Gastroesophageal sphincter (tissue), 4 donors: ENCODE measurements at places on chromosomes 7 and 10. TPM values are rescaled to one million over a fixed set of nuclear protein-coding genes. Genes with fewer than 3 reads are reported as not detected.

FZD8 gene
- 11.8 TPM for total RNA-seq

- peak; percentile 51 for ATAC-seq
These were observed 257.6 kb upstream of the GHITM start for GRCh38 chr10:83881661-83882060.

- no peak for ATAC-seq
These were observed 133.8 kb upstream of the PLXNA4 start for GRCh38 chr7:132709971-132710567.

- no peak for ATAC-seq
These were observed 17.9 kb downstream of the RPP30 start for GRCh38 chr10:90889636-90890035.

DNA sequence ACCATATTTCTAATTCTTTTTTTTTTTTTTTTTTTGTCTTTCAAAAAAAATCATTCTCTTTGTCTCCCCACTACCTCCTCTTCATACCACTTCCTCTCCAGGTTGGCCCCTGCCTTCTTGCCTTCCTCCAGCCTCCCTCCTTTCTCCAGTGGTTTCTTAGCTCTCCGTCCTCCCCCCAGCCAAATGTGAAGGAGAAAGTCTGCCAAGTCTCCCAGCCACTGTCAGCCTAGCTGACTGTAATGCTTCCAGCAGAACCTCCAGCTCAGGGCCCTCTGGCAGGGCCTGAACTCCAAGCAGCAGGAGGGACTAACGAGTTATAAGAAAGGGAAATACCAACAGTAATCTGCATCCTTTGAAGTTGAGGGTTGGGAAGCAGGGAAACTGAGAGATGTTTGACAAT, 35.5 kb upstream of the BICC1 start:
- no peak for ATAC-seq

GRCh38 chr10:126101325-126101724, 205.0 kb downstream of the FANK1 start:
- ATAC-seq, result no peak

GRCh38 chr10:4266416-4267085, 481.5 kb upstream of the KLF6 start:
- ATAC-seq, result no peak
